ENCODE measurements at places on chromosomes 16 and 17.

DNA sequence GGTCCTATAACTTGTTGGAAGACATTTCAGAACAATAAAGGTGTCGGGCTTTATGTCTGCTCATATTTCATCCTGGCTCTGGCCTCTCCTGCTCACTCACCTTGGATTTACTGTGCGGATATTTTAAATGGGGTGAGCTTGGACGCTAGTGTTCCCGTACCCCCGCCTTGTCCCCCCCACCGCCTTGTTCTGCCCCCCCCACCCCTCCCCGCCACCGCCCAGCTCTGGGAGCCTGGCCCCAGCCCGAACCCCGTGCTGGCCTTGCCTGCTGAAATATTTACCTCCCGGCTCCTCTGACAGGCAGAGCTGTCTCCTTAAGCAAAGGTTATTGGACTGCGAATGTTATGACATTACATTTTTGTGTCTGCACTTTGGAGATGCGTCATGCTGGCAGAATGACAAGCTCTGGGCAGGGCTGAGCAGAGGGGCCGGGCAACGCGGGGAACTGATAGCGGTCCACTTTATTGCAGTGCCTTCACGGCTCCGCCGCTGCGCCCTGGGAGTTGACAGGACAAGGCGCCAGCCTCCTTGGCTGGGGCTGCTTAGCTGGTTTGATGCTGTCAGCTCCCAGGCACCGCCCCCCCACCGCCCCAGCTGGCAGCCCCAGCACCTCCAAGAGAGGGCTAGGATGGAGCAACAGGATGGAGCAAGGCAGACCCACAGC, 222.5 kb upstream of the GSE1 start:
- DNase-seq = peak; percentile 89

DNA sequence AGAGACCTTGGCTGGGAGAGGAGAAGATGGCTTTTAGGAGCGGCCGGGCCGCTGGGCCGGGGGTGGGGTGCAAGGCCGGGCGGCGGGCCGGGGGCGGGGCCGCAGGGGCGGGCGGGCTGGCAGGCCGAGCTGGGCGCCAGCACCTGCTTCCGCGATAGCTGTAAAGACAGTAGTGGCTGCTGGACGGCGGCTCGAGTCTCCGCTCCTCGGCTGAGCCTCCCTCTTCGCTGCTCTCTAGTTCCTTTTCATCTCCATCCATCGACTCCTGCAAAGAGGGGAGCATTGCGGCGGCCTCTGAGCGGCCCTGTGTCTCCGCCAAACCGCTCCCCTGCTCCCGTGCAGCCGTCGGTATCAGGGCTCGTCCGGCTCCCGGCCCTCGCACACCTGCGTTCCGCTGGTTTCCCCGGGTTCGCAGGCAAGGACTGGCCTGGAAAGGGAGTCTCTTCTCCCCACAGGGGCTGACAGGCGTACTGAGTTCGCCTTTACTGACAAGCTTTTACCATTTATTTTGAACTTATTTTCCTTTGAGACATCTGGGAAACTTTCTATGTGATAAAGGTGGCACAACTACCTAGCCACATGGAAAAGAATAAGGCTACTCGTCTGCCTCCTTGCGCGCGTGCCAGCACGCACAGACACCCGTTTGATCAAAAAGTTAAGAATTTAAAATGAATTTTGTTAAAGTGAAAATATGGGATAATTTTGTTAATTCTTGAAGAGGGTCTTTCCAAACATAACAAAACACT, at the start of gene C17orf75:
Gene C17orf75 (minus strand): TSS at position 317 of the 746 bp plus-strand sequence. CDS start 34 bp downstream, at position 283.
- peak; percentile 70 for DNase-seq

DNA sequence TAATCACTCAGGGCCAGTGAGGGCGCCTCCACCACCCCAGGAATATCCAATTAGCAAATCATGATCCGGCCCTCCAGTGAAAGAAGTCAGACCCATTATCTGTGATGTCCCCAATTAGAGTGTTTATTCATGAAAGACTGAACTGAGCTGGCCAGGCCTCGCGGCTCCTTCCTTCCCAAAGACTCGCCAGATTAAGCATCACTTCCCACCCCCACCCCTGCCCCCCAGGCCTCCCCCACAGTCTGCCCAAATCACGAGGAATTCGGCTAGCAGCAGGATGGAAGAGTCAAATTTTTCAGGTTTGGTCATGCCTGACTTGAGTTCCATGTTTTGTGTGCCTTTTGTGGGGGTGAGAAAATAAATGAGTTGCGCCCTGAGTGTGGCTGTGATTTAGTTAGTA, 298.4 kb upstream of the SALL1 start:
- DNase-seq = no peak

DNA sequence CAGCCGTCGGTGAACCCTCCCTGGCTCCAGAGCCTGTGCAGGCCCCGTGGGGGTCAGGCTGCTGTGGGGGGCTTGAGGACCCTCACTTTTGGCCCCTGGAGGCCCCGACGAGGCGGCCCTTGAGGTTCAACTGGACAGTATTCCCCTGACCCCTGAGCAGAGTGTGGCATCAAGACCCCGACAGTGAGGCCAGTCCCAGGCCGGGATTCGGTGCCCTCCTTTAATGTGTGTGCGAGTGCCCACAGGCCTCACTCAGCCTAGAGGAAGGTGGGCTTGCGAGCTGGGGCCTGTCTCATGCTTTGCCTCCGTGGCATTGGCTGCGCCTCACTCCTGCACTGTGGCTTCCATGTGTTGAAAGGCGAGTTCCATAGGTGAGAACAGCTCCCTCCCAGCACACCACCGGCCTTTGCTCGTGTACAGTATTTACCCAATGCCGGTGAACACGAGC, 94.5 kb downstream of the METRNL start:
- DNase-seq = no peak

- DNase-seq = no peak
Observed at GRCh38 chr16:28617874-28618273, 8.0 kb upstream of the SULT1A1 start.

- no peak for DNase-seq
Observed at GRCh38 chr16:11734653-11735043, 8.0 kb downstream of the TXNDC11 start.

DNA sequence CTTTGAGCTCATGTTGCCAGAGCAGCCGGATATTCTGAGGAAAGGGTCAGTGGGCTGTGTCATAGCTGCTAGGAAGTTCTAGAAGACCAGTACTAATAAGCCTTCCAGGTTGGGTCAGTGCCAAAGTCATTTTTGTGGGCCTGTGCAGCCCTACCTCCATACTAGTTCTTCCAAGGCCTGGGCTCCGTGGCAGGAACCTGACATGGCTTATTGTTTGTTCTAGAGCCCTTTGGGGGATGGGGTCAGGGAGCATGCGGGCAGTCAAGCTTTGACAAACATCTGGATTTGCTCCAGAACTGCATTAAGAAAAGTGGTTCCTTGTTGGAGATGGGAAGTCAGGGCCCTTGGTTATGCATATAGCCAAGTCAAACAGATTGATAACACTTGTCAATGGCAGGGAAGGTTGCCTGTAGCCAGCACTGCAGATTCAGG, 7.6 kb downstream of the ALKBH5 start:
- no peak for DNase-seq

- peak; percentile 38 for DNase-seq
Observed at GRCh38 chr17:2982854-2983253, 80.6 kb downstream of the OR1D5 start.

GRCh38 chr16:50500171-50500874, 47.9 kb upstream of the NKD1 start:
- no peak for DNase-seq

- peak; percentile 91 for DNase-seq
Observed at GRCh38 chr16:60811051-60811608, 1225.1 kb downstream of the CDH8 start.

- no peak for DNase-seq
Observed at GRCh38 chr17:79970576-79971068, 65.0 kb downstream of the TBC1D16 start.

DNA sequence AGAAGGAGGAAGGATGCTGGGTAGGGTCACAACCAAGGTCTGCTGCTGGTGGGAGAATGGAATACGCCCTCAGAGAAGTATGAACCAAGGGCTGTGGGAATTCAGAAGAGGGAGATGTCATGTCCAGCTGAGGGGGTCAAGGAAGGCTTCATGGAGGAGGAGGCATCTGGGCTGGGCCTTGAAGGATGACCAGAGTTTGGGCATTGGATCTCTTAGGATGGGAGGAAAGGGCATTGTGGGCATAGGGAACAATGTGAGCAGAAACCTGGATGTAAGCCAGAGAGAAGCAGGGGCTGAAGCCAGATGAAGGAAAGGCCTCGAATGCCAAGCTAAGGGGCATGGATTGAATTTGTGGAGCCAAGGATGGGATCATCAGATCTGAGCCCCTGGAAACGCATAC, 49.2 kb upstream of the MAP3K14 start:
- no peak for DNase-seq

GRCh38 chr17:59629174-59629573, 9.5 kb downstream of the CLTC start:
- no peak for DNase-seq

DNA sequence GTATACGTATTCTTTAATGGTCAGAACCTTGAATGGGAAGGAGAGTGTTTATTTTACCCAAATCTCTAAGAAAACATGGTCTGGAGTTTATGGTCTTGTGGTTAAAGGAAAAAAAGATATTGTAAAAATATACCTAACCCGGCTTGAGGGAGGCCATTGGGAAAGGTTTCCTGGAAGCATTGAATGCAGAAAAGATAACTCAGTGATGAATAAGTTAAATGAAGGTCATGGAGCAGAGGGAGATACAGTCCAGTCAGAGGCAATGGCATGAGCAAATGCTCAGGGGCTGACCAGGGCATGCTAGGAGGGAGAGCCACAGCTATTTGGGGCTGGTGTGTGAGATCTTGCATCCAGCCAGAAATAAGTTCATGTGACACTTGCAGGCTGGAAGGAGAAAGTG, 430.4 kb upstream of the CDH5 start:
- DNase-seq = no peak

- peak; percentile 13 for DNase-seq
Observed at GRCh38 chr17:49523706-49524472, 28.8 kb downstream of the NGFR start.

DNA sequence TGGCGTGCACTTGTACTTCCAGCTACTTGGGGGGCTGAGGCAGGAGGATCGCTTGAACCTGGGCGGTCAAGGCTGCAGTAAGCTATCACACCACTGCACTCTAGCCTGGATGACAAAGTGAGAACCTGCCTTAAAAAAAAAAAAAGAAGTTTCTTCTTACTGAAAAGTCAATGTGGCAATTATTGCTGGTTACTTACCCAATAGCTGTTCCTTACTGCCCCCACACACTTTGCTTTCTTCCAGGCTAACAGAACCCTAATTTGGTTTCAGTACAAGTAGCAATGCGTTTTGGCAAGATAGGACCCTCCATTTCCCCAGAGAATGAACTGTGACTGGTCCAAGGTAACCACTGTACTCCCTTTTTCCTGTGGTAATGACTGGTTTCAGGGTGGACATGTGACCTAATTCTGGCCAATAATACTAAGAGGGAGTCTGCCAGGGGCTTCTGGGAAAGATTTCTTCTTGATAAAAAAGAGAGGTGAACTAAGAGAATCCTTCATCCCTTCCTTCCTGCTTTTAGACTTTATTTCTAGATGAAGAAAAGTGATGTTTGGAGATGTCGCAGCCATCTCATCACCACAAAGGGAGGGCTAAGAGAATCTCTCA, 58.8 kb upstream of the MSI2 start:
- DNase-seq = no peak

- DNase-seq = peak; percentile 95
Observed at GRCh38 chr17:7627250-7628121, at the start of gene SAT2. SAT2 (minus strand) TSS chr17:7627821; CDS start chr17:7627635, 186 bp downstream.

DNA sequence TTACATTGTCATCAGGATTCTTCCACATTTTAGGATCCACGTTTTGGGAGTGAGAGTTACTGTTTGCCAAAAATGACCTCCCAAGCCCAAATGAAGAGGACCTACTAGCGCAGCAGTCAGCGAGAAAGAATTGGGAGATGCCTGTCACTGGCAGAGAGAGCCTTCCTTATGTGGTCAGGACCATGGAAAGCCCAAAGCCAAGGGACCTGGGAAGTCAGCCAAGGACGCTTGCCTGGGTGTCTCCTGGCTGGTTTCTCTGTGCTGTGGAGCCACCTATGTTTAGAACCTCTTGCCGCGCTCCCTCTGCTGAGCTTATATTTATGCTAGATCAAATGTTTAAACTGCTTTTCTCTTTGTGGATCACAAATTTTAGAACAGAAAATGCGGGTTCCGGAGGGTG, 24.9 kb upstream of the RHBDL3 start:
- peak; percentile 17 for DNase-seq

GRCh38 chr17:5552841-5553240, 31.5 kb downstream of the NLRP1 start:
- no peak for DNase-seq

GRCh38 chr17:21301593-21302550, 17.4 kb downstream of the MAP2K3 start:
- no peak for DNase-seq

DNA sequence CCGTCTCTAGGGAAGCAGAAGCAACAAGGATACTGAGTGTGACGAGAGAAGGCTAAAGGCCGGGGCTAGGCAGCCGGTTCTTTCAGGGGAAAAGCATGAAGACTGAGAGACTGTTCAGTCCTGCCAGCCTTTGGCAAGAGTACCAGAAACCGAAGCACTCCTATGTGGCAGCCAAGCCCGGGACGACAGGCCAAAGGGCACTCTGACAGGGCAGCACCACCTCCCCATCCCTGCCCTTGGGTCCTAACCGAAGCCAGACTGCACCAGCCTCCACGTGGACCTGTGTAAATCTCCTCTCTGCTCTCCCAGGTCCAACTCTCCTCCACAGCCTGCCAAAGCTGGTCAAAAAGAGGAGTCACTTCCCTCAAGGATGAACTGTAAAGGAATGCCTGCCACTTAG, 23.5 kb upstream of the ALOX15 start:
- DNase-seq = no peak

GRCh38 chr16:78176435-78176834, 77.0 kb downstream of the WWOX start:
- DNase-seq = no peak

All from fibroblast of upper back skin (primary cell).